Stimulated activated CD4-positive, alpha-beta T cell treated with anti-CD3 and anti-CD28 coated beads, TNF-alpha, amount 100 ng/mL, for 1 hour (primary cell): ENCODE measurements at places on chromosomes 6 and 20.

DNA sequence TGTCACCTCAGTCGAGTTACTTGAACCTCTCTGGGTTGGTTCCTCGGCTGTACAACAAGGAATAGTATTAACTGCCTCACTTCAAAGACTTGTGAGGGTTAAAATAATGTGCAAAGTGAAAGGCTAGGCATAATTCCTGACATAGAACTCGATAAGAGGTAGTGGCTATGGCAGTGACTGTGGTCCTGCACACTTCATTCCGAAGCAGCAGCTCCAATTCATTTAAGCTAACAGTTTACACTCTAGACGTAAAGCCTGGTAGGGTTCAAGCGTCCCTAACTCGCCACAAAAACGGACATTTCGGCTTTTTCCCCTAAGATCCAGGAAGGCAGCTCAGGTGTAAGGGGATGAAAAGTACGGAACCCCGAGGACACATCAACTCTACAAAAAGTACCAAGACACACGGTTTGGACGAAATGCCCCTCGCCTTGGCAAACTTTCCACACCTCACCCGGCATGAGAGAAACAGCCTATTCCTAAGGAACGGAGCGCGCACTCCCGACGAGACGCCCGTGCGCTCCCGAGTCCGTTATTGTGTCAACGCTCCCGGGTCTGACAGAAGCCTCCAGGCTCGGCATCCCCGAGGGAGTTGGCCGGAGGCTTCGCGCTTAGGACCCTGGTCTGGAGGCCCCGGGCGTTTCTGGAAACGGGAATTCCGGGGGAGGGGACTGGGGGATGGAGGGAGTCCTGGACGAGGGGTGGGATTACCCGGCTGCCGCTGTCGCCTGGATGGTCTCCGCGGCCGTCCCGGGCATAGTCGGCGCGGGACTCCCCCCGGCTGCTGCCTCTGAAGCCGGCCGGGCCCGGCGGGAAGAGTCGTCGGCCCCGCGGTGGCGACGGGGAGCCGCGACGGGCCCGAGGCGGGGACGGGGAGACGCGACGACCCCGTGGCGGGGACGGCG, 937 bp downstream of the ZNF318 start:
- no peak for DNase-seq

DNA sequence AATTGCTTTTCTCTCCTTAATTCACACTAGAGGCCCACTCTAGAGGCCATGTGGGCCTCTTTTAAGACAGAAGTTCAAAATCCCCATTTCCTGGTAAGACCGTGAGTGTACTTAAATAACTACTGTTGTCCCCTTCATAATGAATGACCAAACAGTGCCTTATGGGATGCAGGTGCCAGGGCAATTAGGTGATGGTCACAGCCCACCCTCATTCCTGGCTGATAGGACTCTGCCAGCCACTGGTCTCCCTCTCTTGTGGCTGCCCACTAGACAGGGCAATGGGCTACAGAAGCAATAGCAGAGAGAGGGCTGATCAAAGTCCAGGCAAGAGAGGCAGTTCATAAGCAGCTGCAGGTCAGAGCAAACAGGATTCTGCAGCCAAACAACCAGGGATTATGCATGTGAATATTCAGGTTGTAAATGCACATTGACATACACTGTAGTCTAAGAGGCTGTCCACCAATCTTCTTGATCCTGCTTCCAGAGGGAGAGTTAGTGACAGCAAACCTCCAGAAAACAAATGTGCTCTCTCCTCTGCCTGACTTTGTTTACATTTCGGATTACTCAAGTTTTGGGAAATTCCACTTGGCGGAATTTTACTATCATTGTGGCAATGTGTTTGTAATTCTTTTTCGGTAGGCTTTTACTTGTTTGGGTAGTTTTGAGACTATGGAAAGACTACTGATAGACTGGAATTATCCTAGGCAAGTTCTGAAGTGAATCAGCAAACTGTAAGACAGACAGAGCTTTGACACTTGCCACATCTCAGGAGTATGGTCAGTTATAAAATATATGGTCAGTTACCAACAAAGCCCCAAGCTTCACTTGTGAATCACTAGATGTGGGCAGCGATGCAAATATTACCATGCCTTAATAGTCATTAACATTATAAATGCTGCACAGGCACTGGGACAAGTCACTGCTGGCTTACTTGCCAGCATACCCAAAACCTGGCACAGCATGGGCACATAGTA, 12.8 kb downstream of the PTPRK start:
- DNase-seq = no peak

- no peak for DNase-seq
These were observed 74.6 kb downstream of the DTD1 start for GRCh38 chr20:18662279-18663040.

DNA sequence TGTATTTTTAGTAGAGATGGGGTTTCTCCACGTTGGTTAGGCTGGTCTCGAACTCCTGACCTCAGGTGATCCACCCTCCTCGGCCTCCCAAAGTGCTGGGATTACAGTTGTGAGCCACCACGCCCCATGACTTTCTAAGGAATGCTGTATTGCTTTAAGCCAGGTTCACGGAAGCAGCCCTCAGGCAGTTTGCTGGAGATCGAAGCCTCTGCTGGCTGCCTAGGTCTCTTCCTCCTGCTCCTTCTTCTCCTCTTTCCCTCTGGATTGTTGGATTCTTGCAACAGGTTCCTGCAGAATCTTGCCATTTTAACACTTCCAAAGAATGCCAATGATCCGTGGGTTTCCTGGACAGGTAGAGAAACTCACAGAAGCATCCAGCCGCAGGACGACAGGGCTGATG, 29.3 kb upstream of the B4GALT5 start:
- no peak for DNase-seq

- DNase-seq = no peak
These were observed 8.4 kb upstream of the STK35 start for GRCh38 chr20:2093159-2093781.

- DNase-seq = no peak
These were observed 191.1 kb downstream of the EYA4 start for GRCh38 chr6:133432021-133432989.

GRCh38 chr20:49433333-49433732, 49.1 kb downstream of the KCNB1 start:
- DNase-seq = no peak

DNA sequence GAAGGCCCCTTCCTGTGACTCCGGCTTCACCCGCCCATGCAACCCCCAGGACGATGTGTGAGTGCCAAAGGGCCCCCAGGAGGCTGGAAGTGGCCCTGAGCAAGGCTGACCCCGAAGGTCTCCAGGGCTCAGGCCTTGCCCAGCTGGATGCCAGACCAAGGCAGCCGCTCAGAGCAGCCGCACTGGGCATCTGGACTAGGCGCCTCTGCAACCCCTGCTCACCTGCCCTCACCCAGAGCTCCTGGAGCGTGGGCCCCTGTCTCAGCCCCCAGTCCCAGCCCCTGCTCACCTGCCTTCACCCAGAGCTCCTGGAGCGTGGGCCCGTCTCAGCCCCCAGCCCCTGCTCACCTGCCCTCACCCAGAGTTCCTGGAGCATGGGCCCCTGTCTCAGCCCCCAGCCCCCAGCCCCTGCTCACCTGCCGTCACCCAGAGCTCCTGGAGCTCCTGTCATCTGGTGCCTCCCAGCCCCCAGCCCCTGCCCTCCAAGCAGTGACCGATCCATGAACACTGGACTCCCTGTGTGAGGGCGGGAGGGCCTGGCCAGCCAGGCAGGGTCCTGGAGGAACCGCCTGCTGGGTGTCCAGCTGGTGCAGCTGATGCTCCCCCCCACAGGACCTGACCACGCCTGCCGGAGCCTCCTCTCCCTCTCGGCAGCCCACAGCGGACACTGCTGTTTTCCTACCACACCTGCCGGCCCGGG, 1.1 kb downstream of the SRMS start:
- DNase-seq = no peak

- no peak for DNase-seq
These were observed 20.4 kb downstream of the ZNF184 start for GRCh38 chr6:27452496-27452897.

DNA sequence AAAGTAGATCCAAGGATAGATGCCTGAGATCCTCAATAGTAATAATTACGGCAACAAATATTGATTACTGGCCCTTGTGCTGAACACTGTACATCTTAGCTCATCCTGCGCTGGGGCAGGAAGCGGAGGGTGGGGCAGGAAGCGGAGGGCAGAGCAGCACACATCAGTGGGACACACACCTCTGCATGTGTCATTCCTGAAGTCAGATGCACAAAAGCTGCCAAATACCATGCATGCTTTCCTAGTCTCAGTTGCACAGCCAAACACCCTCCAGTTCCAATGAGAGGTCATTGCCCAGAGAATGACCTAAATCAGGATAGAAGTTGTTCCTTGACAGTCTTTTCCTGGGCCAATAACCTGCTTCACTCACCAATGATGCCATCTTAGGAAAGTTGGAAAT, 74.4 kb upstream of the FOXC1 start:
- peak; percentile 4 for DNase-seq

DNA sequence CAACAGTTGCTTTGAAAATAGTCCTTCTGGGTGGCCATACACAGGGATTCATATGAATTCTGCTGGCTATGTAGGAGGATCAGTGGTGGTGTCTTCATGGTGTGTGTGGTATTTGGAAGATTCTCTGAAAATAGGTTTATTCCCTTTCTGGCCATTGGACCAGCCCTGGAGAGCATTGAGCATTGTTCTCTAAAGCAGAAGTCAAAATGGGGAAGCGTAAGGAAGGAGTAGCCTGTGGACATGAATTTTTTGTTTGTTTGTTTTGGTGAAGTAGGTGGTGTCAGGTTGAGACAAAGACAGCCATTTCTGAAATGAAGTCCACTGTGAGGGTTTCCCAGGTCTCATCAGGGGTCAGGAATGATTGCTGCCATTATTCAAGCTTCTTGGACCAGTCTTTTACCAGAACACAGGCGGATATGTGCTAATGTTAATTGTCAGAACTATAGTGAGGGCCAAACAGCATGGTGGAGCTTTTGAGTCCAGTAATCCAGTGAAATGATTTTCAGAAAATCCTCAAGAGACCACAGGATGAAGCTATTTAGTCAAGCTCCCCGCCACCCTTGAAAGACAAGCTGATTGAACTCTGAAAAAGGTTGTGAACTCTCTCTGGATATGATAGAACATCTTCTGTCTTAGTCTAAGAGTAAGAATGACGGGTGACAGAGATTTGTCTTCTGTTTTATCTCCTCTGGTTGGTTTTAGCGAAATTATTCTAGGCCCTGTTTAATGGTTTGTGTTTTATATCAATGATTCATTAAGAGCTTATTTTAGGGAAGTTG, 60.0 kb downstream of the DNAH8 start:
- DNase-seq = no peak

- no peak for DNase-seq
These were observed 334.4 kb downstream of the QKI start for GRCh38 chr6:163748886-163749285.

DNA sequence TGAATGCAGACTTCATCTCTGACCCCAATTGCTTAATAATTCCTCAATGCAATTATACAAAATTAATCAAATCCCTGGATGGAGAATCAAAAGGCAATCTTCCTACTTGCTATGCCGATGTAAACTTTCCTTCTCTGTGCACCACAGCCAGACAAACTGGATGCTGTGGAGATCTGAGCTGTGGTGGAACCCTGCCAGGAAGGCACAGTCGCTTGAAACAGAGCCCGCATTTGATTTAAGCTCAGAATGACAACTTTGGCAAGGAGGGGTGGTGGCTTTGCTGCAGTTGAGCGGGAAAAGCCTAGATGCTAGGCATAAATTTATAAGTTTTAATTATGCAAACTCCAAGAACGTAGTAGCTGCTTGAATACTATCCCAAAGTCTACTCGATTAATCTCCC, 190.8 kb downstream of the MTFR2 start:
- no peak for DNase-seq

- DNase-seq = no peak
These were observed 512.8 kb upstream of the JARID2 start for GRCh38 chr6:14732844-14733757.

GRCh38 chr6:1846611-1847010, 236.9 kb downstream of the FOXC1 start:
- DNase-seq = no peak

DNA sequence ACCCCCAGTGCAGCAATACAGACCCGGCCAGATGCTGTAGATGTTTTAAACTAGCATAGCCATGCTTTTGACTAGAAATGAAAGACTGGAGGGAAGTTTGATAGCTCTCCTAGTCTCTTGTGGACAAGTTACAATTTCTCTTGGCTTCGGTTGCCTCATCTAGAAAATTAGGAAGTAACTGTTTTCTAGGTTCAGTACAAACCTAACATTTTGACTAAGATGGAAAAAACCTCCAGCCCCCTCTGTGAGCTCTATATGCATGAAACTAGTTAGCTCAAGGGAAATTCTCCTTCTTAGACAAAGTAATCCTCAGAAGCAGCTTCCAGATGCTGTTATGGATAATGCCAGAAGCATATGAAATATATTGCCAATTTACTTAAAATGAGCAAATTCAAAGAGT, 86.6 kb downstream of the RNF144B start:
- DNase-seq = no peak

DNA sequence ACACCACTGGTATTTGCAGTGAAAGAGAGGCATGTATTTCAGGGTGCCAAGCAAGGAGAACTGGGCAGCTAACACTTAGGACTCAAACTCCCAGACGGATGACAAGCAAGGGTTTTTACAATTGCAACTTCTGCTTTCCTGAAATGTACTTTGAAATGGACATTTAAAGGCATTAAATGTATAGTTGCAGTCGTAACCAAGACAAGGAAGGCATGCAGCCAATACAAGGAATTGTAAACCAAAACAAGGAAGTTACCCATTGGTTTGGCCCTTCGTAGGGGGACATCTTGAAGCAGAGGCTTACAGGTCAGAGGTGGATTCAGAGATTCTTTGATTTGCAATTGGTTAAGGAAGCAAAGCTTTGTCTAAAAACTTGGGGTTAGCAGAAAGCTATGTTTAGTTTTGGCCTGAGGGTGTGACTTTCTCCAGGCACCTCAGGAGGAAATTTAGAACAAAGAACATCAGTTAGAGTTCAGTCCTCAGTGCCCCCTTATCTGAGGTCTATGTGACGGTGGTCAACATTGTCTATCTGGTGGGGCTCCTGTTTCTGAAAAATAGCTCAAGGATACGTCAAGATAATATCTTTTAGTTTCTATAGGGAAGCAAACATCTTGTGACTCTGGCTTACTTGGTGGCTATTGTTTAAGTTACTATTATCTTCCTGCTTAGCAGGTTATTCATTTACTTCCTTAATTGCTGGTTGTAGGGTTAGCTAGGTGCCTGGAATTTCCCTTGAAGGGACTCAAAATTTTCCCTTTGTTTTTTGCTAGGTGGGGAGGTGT, 266.0 kb downstream of the CD83 start:
- DNase-seq = no peak

DNA sequence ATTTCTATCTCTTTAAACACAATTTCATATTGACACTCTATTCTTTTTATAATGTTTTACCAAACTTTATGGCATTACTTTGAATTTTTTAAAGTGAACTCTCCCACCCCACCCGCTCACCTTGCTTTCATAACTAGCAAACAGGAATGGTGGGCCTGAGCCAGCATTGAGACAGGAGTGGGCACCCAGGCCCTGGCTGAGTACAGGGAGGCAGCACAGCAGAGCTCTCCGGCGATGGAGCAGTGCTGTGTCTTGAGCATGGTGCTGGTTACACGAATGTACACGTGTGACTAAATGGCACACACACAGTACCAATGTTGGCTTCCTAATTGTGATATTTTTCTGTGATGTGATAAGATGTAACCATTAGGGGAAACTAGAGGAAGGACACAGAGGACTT, 4.5 kb downstream of the CST11 start:
- no peak for DNase-seq
